CD4-positive, alpha-beta T cell treated with Interleukin-21 for 1 hour (primary cell): ENCODE measurements at places on chromosomes 4 and X.

- peak; percentile 59 for DNase-seq
Observed at GRCh38 chr4:56424697-56425514, 10.5 kb downstream of the PPAT start.

DNA sequence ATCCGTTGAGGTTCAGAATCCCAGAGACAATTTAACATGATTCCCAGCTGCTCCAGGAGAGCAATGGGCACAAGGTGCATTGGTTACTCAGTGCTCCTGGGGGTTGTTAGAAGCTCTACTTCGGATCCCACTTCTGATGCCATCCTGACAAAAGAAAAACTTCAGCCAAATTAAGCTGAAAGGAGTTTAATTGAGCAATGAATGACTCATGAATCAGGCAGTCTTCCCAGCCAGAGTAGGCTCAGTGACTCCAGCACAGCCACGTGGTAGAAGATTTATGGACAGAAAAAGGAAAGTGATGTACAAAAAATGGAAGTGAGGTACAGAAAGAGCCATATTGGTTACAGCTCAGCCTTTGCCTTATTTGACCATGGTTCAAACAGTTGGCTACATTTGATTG, 95.7 kb downstream of the PWWP3B start:
- no peak for DNase-seq

- DNase-seq: peak; percentile 23
Observed at GRCh38 chr4:37383579-37384229, 139.2 kb downstream of the NWD2 start.

- DNase-seq: no peak
Observed at GRCh38 chrX:24506082-24506481, 41.0 kb downstream of the PDK3 start.

DNA sequence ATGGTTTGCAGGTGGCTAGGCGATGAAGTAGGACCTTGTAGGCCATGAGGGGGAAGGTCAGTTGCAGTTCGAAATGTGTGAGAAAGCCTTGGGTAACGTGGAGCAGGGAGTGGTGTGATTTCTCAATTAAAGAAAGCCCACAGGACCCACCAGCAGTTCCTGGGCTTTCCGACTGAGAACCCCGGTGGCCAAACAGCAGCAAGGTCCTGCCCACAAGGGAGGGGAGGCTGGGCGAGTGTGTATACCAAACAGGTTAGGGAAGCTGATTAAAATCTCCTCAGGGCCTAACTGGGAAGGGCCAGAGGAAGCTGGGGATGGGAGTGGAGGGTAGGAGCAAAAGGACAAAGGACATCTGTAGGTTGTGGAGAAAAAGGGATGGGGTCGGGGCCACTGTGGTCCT, 2.4 kb downstream of the ATP6AP1 start:
- DNase-seq: no peak

- peak; percentile 44 for DNase-seq
Observed at GRCh38 chr4:47010912-47011446, 17.6 kb upstream of the GABRA4 start.

DNA sequence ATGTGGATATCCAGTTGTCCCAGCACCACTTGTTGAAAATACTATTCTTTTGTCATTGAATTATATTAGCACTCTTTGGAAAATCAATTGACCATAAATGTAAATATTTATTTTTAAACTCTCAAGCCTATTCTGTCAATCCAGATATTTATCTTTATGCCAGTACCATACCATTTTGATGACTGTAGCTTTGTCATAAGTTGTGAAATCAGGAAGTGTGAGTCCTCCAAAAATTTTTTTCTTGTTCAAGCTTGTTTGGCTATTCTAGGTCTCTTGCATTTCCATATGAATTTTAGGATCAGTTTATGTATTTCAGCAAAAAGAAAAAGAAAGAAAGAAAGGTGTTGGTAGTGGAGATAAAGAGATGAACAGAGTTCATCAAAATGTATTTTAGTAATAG, 8.2 kb upstream of the SMPX start:
- no peak for DNase-seq

DNA sequence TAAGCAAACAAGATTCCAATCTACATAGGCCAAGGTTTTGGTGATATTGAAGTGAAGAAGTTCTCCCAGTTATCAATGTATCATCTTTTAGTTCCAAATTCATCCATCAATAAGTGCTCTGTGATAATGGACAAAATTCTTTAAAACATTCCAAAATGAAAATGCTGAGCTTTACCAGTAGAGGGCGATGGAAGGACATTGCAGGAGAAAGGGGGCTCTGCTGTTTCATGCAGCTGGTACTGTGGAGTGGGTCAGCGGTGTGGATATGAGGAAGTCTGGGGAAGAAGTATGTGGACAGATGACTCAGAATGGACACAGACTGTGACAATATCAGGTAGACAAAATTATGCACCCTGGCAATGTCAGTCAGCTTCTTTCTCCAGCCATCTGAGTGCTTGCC, 46.6 kb upstream of the HS6ST2 start:
- no peak for DNase-seq

DNA sequence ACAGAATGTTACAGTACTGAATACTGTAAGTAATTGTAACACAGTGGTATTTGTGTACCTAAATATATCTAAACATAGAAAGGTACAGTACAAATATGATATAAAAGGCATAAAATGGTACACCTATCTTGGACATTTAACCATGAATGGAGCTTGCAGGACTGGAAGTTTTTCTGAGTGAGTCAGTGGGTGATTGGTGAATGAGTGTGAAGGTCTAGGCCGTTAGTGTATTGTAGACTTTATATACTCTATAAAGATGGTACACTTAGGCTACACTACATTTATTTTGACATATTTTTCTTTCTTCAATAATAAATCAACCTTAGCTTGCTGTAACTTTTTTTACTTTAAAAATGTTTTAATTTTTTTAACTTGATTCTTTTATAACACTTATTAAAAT, 422.5 kb upstream of the FSTL5 start:
- DNase-seq: no peak

GRCh38 chr4:2322227-2322626, 60.3 kb upstream of the MXD4 start:
- DNase-seq: no peak

GRCh38 chr4:159222043-159222552, 119.2 kb downstream of the RAPGEF2 start:
- DNase-seq: no peak

DNA sequence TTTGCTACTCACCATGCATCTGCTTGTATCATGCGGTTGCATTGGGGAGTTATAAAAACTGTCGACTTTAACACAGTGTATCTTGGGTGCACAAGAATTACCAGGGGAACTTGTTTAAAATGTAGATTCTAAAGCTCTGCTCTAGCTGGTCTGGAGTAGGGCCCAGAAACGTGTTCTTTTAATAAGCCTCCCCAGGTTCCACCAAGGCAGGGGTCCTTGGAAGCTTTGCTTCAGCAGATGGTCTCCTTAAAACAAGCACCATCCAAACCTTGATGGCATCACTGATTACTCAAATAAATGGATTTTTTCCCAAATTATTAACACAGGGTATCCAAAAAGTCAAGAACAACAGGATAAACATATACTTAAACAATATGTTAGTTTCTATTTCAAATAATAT, 120.2 kb upstream of the NDP start:
- DNase-seq: no peak

GRCh38 chrX:17692709-17693346, 44.5 kb upstream of the SCML1 start:
- DNase-seq: no peak

- no peak for DNase-seq
Observed at GRCh38 chr4:813900-814299, 12.0 kb downstream of the CPLX1 start.

DNA sequence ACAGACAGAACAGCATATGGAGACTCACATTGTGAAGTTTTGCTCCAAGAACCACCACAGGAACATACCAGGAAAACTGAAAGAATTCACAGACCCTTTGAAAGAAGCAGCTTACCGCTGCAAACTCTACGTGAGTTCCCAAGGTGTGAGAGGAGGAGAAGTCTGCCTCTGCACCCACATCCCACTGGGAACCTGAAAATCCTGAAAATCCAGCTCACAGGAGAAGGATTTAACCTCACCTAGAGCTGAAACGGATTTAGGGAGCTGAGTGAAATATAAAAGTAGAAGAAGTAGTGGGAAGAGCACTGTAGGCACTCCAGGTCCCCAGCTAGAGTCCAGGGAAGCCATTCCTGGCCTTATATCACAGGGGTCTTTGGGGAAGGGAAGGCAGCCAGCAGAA, 80.0 kb downstream of the FHIP1A start:
- no peak for DNase-seq

DNA sequence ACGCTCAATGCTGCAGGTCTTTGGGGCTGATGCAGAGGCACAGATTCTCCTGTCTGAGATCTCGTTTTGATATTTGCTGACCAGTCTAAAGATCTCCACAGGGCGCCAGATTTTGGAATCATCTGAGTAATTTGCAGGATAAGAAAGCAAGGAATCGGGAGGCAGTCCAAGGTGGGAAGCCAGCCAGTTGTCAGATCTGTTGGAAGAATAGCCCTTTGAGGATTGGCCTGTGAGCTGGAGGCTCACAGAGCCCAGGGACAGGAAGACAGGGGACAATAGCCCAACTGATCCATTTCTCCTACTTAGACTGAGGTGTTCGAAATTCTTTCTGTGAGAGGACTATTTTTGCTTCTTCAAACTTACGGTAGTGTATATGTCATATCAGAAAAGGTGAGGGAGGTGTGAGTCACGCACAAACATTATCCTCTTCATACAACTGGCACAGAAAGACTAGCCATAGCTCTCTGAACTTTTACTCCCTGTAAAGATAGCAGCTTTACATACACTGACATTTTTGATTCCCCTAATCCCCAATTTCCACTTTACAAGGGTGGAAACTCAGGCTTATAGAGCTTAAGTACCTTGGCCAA, 8.8 kb downstream of the DIPK2B start:
- no peak for DNase-seq

- DNase-seq: no peak
Observed at GRCh38 chr4:119038116-119038841, 97.4 kb upstream of the MYOZ2 start.

GRCh38 chrX:100447655-100448397, 37.8 kb upstream of the PCDH19 start:
- DNase-seq: no peak

DNA sequence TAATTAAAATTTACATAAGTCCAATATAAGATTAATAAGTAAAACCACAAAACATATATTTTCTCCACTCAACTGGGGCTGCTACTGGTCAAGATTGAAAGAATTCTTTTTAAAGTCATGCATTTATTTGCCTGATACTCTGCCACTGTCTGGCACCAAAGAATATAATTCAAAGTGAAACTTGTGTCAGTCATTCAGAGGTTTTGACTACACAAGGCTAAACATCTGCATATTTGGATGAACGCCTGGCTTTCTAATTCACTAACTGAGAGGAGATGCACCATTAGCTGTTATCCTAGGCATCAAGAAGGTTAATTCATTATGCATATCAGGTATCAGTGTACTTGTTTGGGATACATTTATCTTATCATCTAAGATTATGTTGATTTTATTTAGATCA, 598.5 kb downstream of the CENPC start:
- DNase-seq: no peak

DNA sequence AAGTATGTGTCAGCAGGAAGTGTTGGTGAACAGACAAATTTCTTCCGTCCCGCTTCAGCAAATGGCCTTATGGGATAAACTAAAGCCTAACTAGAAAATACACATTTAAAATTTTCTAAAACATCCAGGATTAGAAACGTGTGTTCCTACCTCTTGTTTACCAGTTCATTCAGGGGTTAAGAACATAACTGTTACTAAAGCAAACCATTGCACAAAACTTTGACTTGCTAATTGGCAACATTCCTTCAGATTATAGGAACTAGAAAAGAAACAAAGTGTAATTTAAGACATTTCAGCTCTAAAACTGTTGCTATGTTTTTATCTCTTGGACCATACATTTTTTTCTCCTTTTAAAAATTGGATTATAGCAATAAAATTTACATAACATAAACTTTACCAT, 39.5 kb upstream of the CXCL13 start:
- DNase-seq: no peak

DNA sequence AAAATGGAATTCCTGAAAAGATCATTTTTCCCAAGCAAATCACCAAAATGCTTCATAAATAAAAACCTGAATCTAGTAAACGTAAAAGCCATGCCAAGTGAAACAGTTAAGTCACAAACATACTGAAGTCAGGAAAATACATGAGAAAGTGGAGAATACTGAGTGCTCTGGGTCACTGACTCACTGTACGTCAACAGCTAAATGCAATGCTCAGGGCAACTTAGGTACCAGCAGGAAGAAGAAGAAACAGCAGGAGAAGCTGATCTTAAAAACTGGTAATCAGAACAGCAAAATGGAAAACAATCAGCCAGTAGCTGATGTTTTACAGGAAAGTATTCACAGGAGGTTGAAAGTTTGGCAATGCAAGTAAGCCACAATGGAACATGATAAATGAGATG, 252.6 kb upstream of the ETNPPL start:
- no peak for DNase-seq

DNA sequence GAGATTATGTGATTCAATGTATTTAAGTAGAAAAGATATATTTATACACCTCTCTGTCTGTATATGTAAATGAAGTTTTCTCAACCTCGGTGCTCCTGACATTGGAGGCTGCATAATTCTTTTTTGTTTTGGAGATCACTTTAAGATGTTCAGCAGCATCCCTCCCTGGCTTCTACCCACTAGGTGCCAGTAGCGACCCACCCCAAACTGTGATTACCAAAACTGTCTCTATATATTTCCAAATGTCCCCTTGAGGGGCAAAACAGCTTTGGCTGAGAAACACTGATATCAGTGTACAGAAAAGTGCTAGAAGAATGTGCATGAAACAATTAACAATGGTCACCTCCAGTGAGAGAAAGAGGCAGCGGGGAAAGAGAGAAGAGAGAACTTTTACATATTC, 51.2 kb downstream of the DCX start:
- DNase-seq: no peak

GRCh38 chr4:144862210-144862609, 216.3 kb downstream of the HHIP start:
- DNase-seq: no peak

DNA sequence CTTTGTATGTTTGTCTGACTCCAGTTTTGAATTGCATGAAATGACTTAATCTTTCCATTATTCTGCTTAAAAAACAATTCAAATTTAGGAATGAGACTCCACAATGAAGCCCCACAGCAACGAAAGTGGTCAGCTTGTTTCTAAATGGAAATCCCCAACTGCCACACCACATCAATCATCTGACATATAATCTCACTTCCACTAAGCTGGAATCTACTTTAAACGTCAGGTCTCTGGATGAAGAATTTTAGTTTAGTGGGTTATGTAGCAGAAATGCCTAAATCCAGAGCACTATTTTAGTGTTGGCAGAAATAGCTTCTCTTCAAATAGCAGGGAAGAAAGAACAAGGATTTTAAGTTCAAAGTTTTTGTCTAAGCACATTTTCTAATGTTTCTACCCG, 1.7 kb upstream of the BMP2K start:
- DNase-seq: no peak

- DNase-seq: no peak
Observed at GRCh38 chr4:107468156-107468555, 251.9 kb downstream of the PAPSS1 start.

DNA sequence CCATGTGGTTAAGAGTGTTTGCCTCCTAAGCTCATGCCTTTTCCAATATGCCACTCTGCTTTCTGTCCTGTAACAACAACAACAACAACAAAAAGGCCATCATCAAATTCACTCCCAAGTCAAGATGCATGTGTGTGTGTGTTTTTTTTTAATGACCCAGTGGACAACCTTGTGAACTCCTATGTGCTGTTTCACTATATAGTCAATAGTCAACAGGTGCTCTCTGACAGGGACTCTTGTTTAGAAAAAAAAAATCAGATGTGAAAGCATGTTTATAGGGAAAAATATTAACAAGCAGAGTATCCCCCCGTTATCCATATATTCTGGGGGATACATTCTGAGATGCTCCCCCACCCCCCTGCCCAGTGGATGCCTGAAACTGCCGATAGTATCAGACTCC, 50.6 kb upstream of the BEND2 start:
- no peak for DNase-seq
